ENCODE measurements at places on chromosomes 13 and 19.

DNA sequence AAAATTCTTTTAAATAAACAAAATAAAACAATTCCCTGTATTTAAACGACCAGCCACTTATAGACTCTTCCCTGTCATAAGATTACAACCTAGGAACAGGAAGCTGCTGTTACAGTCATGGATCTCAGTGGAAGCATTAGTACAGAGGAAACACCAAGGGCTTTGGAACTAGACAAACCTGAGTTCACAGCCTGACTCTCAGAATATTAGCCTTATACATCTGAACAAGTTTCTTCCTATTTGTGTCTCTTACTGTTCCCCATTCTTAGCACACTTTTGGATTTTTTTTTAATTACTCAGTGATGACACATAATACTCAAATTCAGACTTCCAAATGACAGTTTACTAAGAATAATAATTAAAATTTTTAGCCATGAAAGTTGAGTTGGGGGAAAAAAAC is 46.1 kb downstream of the ZDHHC20 start:
- no peak for DNase-seq

DNA sequence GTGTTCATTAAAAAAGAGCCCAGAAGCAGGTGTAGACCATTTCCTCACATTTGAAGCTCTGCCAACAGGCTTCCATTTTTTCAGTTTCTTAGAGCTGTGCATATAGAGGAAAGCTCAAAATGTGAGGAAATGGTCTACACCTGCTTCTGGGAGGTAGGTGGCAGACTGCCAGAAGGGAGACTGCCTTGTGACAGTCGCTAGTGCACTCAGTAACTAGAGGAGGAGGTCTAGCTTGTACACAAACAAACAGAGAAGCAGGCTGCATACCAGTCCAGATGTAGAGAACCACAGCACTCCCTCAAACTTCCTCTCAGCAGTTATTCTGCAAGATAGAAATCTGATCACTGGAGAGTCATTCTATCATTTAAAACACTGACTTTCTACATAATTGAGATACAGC is 800.2 kb downstream of the EFNB2 start:
- DNase-seq, result no peak

GRCh38 chr19:51161867-51162496 is 19.9 kb downstream of the SIGLEC7 start:
- DNase-seq, result no peak

- no peak for DNase-seq
These were observed 8.3 kb upstream of the CDC42EP5 start for GRCh38 chr19:54481326-54481930.

DNA sequence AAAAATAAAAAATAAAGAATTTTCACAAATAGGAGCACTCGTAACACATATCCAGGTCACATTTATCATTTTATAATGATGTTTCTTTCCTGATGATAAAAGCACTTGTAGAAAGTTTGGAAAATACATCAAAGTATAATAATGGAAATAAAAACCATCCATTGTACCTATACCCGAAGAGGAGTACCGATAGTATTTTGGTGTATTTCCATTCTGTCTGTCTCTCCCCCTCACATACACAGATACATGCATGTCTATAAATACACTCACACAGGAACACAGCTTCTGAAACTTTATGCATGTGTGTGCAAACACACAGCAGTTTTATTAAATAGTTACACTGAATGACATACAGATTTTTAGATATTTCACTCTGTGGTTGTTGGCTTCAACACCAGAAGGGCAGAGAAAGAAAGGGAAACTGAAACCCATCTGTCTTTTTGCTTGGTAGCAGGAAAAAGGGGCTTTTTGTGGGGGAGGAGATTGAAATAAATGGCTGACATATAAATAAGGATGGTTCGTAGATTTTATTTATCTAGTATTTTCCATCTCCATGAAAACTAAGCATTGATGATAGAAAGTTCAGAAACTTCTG is 114.8 kb downstream of the LRCH1 start:
- DNase-seq, result no peak

DNA sequence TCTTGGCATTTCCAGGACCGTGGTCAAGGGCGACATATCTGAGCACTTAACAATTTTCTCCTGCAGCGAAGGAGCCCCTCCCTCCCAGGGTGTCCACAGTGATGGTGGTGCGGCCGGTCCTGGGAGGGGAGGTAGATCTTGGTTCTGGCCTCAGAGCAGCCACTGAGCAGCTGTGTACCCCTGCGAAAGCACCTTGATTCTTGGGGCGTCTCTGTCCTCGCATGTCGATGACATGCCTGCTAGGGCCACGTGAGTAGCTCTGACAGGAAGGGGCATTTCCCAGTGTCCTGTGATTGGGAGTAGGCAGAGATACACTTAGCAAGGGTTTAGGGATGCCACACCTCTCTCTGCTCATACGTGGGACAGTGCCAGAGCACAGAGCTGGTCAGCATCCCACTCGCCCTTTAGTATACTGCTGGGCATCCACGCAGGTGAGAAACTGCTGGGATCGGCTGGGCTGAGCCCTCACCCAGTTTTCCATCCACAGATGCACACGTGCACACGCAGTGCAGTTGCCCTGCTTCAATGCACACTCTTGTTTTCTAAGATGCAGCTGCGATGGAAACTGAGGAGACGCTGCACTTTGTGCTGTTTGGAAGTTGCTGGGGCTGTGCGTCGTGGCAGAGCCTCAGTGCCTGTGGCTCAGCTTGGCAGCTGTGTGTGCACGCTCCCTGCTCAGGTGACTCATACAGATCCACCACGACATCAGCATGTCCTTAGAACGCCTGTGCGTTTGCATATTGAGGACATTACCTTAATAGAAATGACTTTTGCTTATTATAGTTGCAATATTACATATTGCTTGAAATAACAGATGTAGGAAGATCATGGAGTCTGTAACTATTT is 66.8 kb downstream of the TEX29 start:
- DNase-seq, result no peak

DNA sequence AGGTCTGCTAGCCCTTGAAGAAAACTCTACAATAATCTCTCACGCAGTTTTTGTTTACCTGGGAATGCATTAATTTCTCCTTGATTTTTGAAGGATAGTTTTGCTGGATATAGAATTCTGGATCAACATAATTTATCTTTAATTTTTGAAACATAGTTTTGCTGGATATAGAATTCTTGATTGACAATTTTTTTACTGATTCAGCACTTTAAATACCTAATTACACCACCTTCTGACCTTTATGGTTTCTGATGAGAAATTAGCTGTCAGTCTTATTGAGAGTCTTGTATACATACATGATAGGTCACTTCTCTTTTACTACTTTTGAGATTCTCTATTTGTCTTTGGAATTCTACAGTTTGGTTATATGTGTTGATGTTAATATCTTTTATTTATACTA is 741.6 kb downstream of the FGF9 start:
- DNase-seq, result no peak

DNA sequence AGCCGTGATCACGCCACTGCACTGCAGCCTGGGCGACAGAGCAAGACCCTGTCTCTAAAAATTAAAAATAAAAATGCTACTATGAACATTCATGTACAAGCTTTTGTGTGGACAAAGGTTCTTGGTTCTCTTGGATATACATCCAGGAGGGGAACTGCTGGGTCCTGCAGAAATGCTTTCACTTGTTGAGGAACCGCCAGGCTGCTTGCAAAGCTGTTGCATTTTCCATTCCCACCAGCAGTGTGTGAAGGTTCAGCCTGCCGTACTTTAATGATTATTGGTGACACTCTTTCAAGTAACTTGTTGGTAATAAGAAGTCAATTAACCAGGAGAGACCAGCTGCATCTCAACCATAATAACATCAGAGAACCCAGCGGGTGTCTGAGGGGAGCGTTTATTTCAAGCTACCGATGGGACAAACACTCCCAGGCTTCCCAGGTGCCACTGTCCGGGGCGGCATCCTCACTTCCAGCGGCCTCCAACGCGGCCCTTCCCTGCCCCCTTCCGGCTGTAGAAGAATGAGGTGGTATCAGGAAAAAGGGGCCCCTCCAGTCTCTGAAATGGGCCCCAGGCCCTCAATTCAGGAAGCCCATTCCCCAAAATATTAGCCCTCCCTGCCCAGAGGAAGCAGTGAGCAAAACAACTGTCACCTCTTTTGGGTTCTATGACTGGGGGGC is 15.2 kb upstream of the PPP1R12C start:
- DNase-seq, result no peak

- DNase-seq, result no peak
These were observed 179.7 kb downstream of the STK24 start for GRCh38 chr13:98397221-98397620.

DNA sequence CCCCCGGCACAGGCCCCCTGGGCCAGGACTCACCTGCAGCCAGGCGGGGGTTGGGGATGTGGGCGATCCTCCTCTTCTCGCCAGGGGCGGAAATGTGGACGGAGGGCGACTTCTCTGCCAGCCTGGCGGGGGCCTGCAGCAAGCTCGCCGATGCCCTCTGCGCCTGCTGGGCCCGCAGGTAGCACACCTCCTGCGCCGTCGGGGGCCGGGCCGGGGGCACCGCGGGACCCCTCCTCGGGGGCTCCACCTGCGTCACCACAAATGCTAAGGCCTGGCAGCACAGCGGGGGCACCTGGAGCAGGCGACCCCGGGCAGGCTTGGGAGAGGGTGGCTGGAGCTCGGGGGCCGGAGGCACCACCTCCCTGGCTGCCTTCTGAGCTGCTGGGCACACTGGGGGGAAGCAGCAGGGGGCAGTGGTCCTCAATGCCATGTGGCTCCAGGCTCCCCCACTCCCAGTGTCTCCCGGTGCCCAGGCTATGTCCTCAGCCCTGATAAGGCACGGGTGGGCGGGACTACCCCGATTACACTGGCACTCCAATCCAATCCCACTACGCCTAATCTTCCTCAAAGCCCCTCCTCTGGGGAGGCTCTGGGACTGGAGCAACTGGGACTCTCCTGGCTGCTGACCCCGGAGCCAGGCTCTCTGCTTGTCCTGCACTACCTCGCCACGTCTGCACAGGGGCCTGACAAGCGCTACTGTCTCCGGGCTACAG is 11.6 kb upstream of the ATP8B3 start:
- no peak for DNase-seq

DNA sequence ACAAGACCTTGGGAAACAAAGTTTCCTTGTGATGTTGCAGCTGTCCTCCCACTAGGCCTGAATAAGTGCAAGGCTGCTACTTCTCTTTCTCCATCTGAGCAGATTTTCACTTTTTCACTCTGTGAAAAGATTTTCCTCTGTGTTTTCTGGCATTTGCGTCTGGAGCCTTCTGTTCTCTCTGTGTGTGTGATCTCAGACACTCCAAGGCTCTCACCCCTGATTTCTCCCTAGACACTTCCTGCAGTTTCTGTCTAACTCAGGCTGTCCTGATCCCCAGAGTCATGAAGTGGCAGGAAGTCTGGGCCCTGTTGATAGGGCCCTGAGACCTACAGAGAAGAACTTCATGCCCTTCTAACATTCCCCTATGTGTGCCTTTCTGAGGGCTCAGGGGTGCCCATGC is 37.2 kb downstream of the SIGLEC7 start:
- no peak for DNase-seq

- DNase-seq, result no peak
These were observed 295.8 kb downstream of the NDFIP2 start for GRCh38 chr13:79776531-79777295.

GRCh38 chr19:8041531-8041931 is 11.0 kb upstream of the CCL25 start:
- no peak for DNase-seq

DNA sequence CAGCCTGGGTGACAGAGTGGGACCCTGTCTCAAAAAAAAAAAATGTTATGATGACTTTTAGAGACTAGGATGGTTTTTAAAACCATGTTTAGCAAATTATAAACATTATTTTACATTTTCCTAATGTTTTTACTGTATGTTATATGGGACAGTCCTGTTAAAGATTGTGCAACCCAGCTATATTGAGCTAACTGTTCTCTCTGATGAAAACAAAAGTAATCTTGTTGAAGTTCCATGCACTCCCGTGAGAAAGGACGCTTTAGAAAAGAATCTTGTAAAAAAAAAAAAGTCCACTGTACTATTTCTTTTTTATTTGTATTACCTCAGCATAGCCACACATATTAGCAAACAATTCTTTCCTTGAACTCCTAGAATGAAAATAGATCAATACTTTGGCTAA is 451.2 kb downstream of the DCT start:
- no peak for DNase-seq

- no peak for DNase-seq
These were observed 30.1 kb downstream of the ZNF557 start for GRCh38 chr19:7099597-7099921.

DNA sequence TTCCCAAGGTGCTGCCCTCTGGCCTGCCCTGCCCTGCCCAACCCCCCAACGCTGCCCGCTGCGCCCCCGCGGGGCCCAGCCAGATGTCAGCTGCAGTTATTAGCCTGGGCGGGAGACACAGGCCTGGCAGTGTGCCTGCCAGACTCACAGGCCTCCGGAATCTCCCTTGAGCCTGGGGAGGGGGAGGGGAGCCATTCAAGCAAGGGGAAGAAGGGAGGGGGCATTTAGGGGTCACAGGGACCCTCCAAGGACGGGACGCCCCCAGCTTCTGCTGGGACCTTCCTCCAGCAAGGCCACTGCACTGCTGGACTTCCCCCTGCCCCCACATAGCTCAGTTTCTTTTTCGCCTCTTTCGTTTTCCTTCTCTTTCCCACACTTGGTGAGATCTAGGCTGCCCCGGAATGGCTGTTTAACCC is 2.6 kb upstream of the JUNB start:
- no peak for DNase-seq

DNA sequence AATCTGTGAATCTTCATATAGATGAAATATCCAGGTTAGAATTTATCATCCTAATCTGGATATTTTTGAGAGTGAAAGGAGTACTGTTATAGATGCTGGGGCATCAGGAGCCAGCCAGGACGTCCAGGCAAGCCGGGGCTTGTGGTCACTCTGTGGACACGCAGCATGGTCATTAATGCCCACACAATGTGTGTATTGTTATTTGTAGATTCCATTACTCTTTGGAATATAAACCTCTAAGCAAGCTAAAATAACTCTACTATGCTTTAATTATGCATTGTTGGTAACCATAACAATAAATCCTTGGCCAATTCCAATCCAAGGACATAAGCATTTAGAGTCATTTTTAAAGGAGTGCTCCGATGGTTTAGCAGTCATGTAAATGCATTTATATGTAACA is 137.9 kb downstream of the TM9SF2 start:
- DNase-seq, result no peak

- no peak for DNase-seq
These were observed 2.5 kb downstream of the ICAM5 start for GRCh38 chr19:10292206-10292788.

DNA sequence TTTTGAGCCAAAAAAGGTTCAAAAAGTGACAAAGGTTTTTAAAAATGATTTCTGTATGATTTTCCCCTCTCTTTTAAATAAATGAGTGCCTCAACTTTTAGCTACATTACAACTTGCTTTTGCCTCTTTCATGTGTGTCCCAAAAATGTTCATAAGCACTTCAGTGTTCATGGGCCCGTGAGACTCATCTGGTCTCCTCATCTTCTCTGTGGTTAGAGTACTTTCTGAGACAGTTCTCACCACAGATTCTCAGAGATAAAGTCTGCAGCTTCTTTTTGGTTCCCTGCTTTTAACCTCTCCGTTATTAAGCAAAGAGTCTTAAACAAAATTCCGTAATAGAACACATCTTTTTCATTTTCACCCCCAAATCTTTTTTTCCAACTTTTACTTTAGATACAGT is 156.9 kb downstream of the DLEU7 start:
- DNase-seq, result no peak

- no peak for DNase-seq
These were observed 74.1 kb downstream of the DCLK1 start for GRCh38 chr13:36057041-36057440.
